ENCODE measurements at places on chromosomes 16 and 17.

DNA sequence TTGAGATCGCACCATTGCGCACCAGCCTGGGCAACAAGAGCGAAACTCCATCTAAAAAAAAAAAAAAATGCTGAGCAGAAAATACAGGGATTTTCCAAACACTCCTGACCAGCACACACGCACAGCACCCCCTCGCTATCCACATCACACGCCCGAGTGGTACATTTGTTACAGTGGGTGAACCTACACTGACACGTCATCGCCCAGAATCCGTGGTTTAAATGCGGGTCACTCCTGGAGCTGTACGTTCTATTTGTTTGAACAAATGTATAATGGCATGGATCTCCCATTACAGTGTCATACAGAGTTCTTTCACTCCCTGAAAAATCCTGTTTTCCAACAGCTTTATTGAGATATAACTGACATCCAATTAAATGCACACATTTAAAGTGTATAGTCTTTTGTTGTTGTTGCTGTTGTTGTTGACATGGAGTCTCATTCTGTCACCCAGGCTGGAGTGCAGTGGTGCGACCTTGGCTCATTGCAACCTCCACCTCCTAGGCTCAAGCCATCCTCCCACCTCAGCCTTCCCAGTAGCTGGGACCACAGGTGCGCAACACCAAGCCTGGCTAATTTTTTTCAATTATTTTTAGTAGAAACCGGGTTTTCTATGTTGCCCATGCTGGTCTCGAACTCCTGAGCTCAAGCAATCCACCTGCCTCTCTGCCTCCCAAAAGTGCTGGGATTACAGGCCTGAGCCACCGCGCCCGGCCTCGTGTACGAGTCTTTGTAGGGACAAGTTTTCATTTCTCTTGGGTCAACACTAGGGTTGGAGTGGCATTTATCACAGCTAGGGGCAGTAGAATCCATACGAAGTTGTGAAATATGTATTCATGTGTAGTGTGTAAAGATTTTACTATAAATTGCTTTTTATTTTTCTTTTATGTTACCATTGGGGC, 4.4 kb upstream of the CARHSP1 start:
- DNase-seq, result no peak

- DNase-seq, result no peak
These were observed 1.7 kb downstream of the VWA3A start for GRCh38 chr16:22093996-22094395.

DNA sequence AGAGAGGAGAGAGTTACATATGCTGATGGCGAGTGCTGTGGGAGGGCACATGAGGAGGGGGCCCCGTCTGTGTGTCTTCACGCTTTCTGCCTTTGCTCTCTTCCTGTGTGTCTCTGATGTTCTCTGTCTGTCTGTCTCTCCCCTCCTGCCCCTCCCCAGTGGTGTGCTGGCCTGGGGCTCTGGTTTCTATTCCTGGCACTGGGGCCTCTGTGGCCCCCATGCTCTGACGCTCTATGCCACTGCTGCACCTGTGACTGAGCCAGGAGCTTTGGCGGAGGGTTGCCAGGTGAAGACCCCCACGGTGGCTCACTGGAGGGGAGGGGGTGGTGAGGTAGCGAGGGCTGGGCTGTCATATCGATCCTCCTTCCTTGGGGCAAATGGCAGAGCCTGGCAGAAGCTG, 24.6 kb upstream of the BRD7 start:
- DNase-seq, result no peak

GRCh38 chr17:75109046-75109406, 743 bp upstream of the ARMC7 start:
- no peak for DNase-seq

- DNase-seq, result no peak
These were observed 79.1 kb downstream of the GPR139 start for GRCh38 chr16:19994466-19995170.

GRCh38 chr17:2688351-2689342, 22.9 kb downstream of the CLUH start:
- DNase-seq, result no peak

DNA sequence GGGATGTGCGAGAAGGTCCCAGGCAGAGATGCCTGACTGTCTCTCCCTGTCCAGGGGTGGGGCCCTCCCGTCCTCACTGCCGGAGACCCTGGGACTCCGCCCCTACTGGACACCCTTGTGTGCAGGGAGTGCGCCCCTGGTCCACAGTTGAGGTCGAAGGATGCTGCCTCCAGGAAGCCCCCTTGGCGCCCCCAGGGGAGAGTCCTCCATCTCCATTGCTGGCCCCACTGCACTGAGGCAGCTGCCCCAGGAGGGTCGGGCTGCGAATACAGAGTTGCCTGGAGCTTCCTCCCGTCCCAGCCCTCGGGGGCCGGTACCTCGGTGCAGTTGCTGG, 26.6 kb downstream of the CTU2 start:
- no peak for DNase-seq

- DNase-seq, result no peak
These were observed 854 bp downstream of the MFSD6L start for GRCh38 chr17:8798176-8798845.

- no peak for DNase-seq
These were observed 91.0 kb downstream of the GSG1L start for GRCh38 chr16:27972500-27972899.

DNA sequence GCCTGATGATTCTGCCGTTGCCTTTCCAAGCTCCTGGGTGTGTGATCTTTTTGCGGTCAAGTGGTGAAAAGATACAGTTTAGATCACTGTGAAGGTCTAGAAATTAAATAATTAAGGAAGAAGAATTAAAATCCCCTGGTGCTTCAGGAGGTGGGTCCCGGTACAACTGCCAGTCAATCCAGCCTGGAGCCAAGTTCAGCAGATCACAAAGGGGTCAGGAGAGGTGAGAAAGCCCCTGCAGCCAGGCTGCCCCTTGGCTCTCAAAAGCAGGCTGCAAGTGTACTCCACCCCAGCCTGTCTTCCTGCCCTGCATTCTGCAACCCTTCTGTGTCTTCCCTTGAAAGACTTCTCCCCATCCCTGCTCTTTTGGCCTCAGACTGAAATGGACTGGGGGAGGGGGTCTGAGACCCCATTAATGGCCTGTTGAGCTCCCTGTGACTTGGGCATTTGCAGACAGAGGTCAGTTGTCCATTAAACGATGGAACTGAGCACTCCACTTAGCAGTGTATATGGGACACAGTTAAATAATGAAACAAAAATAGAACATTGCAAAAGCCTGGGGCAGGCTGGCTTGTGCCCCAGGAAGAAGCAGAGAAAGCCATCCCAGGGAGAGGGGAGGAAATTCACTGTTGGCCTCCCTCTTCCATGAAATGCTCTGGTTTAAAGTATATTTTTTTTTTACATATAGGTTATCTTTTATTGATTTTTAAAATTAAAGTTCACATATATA, 15.1 kb downstream of the CACNG5 start:
- no peak for DNase-seq

- no peak for DNase-seq
These were observed 65.8 kb upstream of the RPH3AL start for GRCh38 chr17:418421-418751.
